Activated naive CD4-positive, alpha-beta T cell treated with anti-CD3 and anti-CD28 coated beads, Interleukin-2, amount 50 U/mL, for 16 hours (primary cell): ENCODE measurements at places on chromosomes 12 and 14.
A peak's percentile ranks its signal among the peaks of the same experiment; 100 is the strongest.

GRCh38 chr12:58419905-58420304 lies 478.5 kb downstream of the ATP23 start:
- DNase-seq: no peak

GRCh38 chr12:12488296-12488695 lies 74.4 kb downstream of the DUSP16 start:
- DNase-seq: no peak

- DNase-seq: no peak
Measured at GRCh38 chr14:103103461-103104388, 9.2 kb downstream of the EXOC3L4 start.

- no peak for DNase-seq
Measured at GRCh38 chr12:129071362-129071761, 218.1 kb downstream of the GLT1D1 start.

GRCh38 chr14:73722581-73722980 lies 8.4 kb upstream of the PNMA1 start:
- DNase-seq: no peak

GRCh38 chr14:38721822-38722431 lies 381.1 kb downstream of the SEC23A start:
- no peak for DNase-seq

- DNase-seq: peak; percentile 16
Measured at GRCh38 chr12:108696111-108696995, 35.0 kb downstream of the CORO1C start.

GRCh38 chr12:40996091-40996490 lies 192.0 kb upstream of the PDZRN4 start:
- DNase-seq: no peak

GRCh38 chr12:26701604-26702215 lies 131.3 kb downstream of the ITPR2 start:
- DNase-seq: no peak

GRCh38 chr12:57854965-57855364 lies 8.4 kb upstream of the CTDSP2 start:
- DNase-seq: no peak

DNA sequence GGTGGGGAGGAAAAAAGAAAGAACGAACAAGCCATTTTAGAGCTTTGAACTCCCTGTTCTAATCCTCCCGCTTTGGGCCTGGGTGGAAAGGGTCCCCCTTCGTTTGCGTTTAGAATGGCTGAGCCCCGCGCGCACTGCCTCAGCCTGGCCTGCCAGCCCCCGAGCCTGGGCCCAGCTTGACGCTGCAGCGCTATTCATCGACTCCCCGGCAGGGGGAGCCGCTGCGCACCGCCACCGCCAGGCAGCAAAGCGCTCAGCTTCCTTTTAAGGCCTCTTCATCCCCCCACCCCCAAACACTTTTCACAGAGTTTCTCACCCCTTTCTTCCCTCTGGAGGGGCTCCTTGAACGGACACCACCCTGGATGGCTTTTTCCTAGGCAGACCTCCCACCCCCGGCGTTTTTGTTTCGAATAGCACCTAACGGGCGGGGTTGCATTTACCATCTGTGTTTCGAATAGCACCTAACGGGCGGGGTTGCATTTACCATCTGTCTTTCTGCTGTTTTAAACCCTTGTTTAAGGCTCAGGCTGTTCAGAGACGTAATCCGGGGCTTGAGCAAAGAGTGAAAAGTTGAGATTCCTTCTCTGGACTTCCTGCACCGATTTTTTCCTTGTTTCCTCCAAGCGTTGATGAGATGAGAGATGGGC lies 56.4 kb upstream of the PIWIL1 start:
- peak; percentile 33 for DNase-seq

DNA sequence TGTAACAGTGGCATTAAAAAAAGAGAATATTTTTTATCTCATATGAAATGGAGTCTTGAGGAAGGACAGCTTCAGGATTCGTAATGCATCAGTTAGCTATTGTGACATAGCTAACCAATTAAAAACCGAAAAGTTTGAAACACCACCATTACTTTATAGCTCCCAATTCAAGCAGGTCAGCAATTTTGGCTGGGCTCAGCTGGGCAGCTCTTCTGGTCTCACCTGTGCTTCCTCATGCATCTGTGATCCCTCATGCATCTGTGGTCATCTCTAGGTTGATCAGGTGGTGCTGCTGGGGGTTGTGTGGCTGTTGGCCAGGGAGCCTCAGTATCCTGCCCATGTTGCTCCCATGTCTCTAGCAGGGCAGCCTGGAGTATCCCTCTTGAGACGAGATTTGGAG lies 76.7 kb upstream of the KCNA1 start:
- no peak for DNase-seq

DNA sequence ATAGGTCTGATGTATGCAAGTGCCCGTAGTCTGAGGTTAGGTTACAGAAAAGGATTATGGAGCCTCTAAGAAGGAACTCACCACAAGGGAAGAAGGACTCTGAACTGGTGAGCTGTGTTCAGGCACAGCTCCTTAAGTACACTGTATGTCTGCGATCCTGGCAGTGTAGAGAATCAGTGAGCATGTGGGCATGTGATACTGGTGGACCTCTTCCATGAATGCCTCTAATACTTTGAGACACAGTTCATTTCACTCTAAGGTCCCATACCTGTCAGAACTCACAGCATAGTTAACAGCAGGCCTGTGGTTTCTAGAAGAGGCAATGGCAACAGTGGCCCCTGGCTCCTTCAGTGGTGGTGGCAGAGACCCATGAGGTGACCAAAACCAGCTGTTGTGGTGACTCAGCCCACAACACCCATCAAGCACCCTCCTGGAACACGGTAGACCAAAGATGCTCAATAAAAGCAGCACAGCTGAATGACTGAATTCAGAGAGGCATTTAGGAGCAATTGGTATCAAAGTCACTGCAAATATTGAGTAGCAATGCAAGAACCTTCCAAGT lies 6.9 kb upstream of the OR6J1 start:
- no peak for DNase-seq

DNA sequence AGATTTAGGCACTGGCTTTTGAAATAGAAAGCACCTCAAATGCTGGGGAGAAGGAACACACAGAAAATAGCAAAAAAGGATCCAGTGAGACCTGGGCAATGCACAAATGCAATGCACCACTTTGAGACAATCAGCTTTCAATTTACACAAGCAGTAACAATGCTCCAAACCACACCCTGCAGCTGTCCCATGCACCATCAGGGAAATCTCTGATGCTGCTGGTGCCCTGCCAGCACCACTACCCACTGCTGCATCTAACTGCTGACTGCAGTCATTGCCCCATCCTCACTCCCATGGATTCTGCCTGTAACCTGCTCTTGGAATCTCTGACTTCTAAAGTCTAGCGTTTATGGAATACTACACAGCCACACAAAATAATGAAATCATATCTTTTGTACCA lies 21.0 kb upstream of the HMGA2 start:
- DNase-seq: no peak

DNA sequence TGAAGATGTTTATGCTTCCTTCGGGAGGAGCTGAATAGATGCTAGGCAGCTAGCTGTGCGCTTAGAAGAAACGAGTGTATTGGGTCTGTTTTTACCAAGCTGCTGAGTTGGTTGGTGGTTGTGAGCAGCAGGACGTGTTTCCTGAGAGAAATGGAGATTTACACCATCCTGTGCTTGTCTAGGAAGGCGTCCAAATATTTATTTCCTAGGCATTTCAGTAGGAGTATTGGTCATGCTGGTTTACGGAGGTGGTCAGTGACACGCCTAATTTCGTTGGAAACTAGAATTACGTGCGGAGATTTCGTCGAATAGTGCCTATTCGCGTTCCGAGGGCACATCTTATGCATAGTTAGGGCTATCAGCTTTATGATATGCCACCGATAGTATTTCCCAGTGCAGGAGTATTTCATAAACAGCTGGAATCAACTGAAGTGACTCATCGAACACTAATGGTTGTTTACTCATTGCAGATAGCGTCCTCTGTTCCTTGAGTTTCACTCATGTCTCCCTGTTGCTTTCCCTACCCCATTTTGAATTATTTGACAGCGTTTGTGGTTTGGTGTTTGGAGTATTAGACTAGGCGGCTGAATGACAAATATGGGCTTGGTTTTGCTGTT lies 780 bp downstream of the TBC1D15 start:
- DNase-seq: no peak

DNA sequence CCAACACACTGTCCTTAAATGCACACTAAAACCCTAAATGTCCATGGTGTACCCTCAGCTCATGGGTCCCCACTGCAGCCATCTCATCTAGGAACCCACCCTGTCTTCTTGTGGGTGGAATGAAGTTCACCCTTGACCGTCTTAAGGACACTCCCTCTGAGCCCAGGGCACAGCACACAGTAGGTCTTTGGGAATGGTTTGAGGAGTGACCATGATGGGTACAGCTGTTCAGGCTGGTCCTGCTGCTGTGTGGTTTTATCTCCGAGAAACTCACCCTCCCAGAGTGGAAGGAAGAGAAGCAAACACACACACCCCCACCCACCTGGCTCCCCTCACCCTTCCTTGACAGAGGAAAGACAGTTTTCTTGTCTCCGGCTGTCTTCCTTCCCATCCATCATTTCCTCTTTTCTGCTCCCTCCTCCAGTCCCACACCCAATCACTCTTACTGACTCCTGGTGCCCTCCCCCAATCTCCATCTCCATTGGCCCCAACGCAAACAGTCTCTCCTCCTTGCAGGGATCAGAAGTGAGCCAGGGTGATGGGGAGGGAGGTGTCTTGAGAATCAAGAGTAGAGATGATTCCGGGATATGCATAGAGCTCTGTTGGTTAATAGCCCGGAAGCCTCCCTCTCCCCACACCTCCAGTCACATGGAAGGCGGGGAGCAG lies 105.9 kb upstream of the LHX5 start:
- no peak for DNase-seq

DNA sequence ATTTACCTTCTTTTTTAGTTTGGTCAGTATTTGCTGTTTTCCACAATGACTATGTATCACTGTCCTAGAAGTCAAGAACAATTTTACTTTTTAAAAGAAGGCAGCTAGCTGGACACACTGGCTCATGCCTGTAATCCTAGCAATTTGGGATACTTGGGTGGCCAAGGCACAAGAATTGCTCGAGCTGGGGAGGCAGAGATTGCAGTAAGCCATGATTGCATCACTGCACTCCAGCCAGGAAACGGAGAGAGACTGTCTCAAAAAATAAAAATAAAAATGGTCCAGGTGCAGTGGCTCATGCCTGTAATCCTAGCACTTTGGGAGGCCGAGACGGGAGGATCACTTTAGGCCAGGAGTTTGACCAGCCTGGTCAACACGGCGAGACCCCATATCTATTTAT lies 28.3 kb downstream of the MDM1 start:
- no peak for DNase-seq

DNA sequence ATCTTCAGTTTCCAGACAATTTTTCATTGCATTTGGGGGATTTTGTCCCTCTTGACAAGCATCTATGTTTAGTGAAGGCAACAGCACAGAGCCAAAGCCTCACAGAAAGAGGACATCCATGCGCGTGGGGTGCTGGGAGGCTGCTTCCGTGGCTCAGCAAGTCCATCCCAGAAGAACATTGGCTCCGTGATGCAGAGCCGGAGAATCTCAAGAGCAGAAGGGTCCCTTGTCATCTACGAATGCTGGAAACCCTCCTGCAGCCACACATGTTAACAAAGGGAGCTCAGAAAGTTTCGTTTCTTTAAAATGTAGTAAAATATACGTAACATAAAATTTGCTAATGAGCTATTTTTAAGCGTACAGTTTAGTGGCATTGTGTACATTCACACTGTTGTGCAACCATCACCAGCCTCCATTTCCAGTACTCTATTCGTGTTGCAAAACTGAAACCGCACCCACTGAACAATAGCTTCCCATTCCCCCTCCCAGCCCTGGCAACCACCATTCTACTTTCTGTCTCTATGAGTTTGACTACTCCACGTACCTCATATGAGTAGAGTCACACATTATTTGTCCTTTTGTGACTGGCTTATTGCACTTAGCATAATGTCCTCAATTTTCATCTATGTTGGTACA lies 185.9 kb downstream of the TTC7B start:
- DNase-seq: no peak

GRCh38 chr14:93057586-93058280 lies 58.0 kb downstream of the ITPK1 start:
- no peak for DNase-seq

DNA sequence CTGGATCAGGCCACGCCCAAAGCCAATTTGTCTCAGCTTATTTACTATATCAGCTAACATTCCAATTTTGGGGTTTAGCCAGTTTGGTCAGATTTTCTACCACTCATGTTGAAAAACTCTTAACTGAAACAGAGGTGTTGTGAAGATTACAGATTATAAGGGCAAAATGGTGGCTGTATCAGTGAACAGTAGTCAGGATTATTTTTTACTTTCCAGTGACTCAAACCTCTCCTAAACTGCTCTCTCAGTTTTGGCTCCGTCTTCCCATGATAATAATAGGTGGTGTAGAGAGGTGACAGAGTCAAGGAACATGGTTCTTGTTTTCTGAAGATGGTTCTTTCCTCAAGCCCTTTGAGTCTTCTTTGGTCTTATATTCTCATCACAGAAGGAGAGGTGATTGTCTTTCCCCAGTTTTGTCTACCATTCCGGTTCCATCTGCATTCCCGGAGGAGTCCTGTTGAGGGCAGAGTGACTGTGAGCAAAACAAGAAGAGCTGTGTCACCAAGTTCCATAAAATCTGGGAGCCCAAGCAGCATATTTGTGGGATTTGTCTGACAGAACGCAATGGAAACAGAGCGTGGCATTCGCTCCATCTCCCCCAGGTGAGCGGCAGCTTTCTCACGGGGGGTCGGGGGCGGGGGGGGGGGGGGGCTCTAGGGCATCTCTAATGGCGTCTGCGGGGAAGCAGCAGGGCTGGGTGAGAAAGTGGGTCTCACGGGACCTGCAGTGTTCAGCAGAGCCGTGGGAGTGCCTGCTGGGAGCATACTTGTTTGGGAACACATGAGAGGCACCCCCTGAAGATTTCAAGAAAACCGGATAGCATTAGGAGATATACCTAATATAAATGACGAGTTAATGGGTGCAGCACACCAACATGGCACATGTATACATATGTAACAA lies 59.1 kb downstream of the TBC1D30 start:
- no peak for DNase-seq

GRCh38 chr12:124829008-124829707 lies 34.5 kb downstream of the SCARB1 start:
- DNase-seq: no peak

- no peak for DNase-seq
Measured at GRCh38 chr14:24327303-24327702, 7.6 kb downstream of the ADCY4 start.

- no peak for DNase-seq
Measured at GRCh38 chr14:96176811-96177211, 27.8 kb upstream of the BDKRB2 start.

GRCh38 chr14:64971943-64972791 lies at the start of gene RAB15:
Gene RAB15 (minus strand): TSS chr14:64972336. CDS start chr14:64972076, 260 bp downstream.
- peak; percentile 51 for DNase-seq

DNA sequence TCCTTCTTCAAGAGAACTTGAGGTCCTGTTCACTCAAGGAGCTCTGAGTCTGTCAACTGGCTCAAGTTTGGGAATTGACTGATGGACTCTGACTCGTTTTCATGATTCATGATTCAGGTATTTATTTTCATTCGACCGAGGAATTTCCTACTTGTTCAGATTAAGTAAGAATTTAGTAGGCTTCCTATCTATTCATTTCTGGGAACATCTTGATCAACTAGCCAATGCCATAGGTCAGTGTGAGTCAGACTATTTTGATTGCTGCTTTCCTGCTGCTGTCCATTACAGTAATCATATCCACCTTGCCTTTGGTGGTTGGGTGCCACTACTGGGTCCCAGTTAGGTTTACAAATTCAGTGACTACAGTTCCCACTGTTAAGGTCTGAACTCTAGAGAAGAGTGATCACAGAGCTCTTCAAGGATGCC lies 6.1 kb downstream of the FAM186A start:
- no peak for DNase-seq
